ENCODE measurements at places on chromosomes 13 and 19.

- DNase-seq = no peak
Observed at GRCh38 chr13:46281779-46282178, 70.1 kb downstream of the LRRC63 start.

DNA sequence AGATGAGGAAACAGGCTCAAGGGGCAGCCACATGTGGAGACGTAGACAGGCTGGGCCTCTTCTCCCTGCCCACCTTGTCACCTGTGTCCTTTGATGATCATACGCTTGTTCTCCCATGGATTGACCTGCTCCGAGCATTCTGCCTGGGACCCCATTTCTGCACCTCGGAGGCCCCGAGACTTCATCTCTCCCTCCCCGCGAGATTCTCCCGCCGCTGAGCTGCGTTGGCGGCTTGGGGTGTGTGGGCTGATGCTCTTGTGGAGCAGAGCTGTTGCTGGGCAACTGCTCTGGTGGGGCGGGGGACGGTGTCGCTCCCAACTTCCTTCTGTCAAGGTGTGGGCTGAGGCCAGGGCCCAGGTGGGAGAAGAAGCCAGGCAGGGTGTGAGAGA is 22.1 kb downstream of the MAST3 start:
- no peak for DNase-seq

- DNase-seq = no peak
Observed at GRCh38 chr13:22517544-22517943, 663.2 kb upstream of the SGCG start.

DNA sequence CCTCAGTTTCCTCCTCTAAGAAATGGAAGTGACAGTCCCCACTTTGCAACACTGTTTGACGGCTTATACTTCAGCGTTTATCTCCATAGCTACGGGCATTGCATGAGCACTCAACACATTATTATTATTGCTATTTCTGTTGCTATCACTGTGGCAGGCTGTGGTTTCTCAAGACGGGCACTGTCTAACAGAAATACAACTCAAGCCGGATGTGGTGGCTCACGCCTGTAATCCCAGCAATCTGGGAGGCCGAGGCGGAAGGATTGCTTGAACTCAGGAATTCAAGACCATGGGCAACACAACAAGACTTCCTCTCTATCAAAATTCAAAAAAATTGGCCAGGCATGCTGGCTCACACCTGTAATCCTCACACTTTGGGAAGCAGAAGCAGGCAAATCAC is 4.9 kb upstream of the ZSWIM4 start:
- no peak for DNase-seq

DNA sequence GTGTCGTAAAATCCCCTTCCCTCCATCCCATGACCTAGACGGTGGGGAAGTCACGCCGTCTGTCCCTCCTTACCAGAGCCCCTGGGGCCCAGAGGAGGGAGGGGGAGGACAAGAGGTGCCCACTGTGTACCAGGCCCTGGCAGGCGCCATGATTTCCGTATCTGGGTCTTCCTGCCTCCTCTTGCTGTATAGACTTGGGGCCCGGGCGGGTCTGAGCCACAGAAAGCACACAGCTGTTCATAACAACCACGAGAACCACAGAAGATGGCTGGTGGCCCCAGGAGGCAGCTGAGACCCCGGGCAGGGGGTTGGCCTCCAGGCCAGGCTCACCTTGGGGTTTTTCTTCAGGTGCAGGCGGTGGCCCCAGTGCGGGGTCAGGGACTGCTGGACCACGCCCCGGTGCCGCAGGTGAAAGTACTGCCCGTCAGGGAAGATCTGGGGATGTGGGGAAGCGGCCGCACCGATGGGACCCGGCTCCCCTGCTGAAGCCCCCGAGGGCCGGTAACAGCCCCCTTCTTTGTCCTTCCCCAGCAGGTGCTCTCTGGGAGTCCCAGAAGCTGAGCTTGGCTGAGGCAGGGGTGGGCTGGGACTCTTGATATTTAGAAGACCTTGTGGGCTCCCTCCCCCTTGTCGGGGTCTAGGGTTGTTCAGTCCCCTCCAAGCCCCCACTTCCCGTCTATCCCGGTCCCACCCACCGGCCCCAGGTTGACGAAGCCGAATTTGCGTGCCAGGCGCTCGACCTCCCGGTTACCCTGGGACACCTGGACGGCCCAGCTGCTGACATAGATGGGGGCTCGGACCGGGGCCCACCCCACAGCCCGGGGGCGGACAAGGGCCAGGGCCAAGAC is 463 bp downstream of the PCSK4 start:
- no peak for DNase-seq

- no peak for DNase-seq
Observed at GRCh38 chr19:30225676-30226463, 146.3 kb upstream of the ZNF536 start.

GRCh38 chr13:48316826-48317510 is 13.4 kb downstream of the RB1 start:
- DNase-seq = no peak

- DNase-seq = no peak
Observed at GRCh38 chr13:51921790-51922740, 60.3 kb downstream of the CCDC70 start.

GRCh38 chr19:4063369-4064148 is 3.1 kb downstream of the ZBTB7A start:
- DNase-seq = no peak

DNA sequence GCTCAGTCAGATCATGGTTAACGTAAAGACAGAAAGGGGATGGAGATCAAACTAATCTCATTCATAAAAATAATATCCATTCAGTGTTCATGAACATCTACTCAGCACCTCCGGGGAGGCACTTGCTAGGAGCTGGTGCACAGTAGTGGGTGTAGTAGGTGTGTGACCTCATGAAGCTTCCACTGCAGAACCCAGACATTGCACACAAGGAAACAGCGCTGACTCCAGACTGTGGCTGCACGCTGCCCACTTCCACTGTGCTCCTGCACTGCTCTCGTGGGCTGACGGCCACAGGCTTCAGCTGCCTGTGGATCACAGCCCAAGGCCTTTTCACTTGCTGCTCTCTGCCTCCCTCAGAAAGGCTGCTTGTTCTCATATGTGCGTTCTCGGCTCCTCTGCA is 214.4 kb upstream of the ZNF507 start:
- DNase-seq = no peak

DNA sequence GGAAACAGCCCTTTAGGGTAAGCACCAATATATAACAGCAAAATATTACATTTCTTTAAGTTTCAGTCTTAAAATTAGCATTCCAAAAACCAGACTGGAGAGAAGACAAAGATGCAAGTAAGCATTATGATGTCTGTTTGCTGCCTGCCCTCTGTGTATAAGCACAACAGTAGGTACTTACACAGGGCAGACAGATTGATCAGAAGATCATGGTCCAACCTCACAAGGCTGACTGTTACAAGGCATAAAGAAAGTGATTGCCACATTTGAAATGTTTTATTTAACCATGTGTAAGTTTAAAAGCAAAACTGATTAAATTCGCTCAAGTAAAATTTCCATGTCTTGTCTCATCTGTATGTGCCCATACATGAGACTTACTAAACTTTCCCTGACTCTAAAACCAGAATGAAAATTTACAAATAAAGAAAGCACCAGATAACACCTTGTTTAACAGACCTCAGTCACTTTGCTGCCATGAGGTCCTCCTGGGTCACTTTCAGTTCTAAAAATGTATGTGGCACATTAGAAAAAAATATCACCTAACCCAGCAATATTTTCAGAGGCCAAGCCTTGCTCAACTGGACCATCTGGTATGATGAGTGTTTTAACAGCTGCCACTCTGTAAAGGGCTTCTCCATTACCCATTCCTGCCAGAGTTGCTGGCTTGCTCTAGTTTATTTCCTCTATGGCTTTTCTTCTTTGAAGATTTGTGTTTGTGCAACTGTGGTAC is 297.0 kb downstream of the RBM26 start:
- DNase-seq = no peak

- no peak for DNase-seq
Observed at GRCh38 chr19:55141696-55142095, 7.3 kb downstream of the TNNT1 start.

- no peak for DNase-seq
Observed at GRCh38 chr19:16205205-16206045, 7.7 kb downstream of the AP1M1 start.

- no peak for DNase-seq
Observed at GRCh38 chr19:480016-480855, 16.1 kb upstream of the MADCAM1 start.

- peak; percentile 61 for DNase-seq
Observed at GRCh38 chr19:45506246-45506988, 862 bp upstream of the VASP start.

- DNase-seq = no peak
Observed at GRCh38 chr19:2122982-2123381, 26.3 kb downstream of the IZUMO4 start.

GRCh38 chr19:17687857-17688784 is at the start of gene UNC13A:
Gene UNC13A, minus strand, starts transcription at chr19:17688354. Its CDS starts 155 bp downstream, at chr19:17688199.
- no peak for DNase-seq

DNA sequence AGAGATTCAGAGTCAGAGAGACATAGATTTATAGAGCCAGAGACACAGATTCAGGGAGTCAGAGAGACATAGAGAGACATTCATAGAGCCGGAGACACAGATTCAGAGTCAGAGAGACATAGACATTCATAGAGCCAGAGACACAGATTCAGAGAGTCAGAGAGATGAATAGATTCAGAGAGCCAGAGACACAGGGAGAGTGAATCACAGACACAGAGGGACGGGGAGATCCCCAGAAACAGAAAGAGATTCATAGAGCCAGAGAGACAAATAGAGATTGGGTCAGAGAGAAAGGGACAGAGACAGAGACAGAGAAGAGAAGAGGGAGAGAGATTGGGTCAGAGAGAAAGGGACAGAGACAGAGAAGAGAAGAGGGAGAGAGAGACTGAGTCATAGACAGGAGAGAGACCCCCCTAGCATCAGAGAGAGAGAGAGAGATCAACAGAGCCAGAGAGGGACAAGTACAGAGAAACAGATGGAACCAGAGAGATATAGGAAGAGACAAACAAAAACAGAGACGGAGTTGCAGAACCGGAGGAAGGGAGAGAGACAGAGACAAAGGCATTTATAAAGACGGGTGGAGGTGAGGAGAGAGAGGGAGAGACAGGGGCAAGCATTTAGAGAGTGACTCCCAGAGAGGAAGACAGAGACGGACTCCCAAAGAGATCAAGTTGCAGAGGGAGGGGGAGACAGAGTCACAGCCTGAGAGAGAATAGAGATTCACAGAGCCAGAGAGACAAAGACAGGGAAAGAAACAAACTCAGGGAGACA is 1.1 kb upstream of the PRKCG start:
- DNase-seq = no peak

DNA sequence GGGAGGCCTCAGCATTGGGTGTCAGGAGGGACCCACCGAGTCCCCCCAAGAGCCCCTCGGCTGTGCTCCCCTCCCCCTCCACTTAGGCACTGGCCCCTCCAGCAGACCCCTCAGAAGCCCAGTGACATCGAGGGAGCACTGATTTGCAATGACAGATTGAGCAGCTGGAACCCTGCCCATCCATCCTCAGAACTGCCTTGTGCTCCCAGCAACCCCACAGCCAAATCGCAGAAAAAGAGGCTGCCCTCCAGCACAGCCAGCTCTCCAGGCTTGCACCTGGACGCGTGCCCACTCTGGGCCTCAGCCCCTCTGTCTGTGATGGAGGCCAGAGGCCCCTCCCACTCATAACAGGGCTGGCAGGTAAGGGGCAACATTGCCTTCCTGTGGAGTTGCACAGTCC is 123.2 kb upstream of the VSTM2B start:
- DNase-seq = no peak

DNA sequence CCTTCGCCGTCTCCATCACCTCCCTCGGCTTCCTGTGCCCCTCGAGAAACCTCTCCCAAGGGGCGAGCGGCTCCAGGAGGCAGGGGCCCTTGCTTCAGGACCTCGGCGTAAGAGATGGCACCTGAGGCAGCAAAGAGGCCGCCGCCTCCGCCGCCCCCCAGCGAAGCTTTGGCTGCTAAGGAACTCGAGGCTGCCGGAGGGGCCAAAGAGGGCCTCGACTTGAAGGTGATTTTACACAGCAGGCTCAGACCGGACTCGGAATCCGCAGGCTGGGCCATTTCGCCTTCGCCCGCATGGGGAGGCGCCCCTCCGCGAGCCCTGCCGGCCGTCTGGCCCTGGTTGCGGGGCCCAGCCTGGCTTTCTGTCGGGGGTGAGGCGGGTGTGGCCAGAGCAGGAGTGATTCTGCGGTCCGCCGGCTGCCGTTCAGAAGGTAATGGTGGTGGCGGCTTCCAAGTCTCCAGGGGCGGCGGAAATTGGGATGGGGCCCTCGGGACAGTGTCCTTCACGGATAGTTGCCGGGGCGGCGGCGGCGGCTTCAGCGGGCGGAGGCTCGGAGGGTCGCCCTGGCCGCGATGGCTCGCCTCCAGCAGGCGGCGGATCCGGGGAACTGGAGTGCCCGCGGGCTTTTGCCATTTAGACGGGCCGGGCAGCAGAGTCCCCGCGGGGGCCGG is 1.4 kb downstream of the GGN start:
- DNase-seq = no peak

DNA sequence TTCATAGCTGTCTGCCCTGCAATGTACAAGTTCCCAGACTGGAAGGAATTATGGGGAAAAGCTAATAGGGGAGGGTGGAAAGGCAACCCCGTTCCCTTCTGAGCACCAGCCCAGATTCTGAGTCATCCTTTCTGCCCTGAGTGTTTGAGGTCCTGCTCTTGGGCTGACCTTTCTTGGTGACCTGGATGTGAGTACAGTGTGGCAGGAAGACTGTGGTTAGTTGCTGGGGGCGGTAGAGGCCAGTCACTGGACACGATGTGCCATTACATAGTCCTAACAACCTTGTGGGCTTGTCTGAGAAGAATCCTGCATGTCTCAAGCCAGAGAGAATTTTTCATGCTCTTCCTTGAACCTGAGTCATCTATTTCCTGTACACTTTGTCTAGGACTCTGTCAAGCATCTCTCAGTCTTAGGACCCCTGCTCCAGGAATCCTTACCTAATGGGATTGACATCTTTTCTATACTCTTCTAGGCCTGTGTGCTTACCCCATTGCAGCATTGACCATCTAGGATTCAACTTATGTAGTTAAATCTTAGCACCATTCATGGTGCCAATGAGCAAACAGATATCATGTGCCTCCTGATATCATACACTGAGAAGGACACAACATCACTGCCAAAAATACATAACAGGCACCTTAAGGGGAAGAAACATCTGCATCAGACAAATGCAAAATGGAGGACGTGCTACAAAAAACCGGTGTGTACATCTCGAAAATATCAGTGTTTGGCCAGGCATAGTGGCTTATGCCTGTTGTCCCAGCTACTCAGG is 8.1 kb upstream of the ANGPTL4 start:
- DNase-seq = peak; percentile 97

DNA sequence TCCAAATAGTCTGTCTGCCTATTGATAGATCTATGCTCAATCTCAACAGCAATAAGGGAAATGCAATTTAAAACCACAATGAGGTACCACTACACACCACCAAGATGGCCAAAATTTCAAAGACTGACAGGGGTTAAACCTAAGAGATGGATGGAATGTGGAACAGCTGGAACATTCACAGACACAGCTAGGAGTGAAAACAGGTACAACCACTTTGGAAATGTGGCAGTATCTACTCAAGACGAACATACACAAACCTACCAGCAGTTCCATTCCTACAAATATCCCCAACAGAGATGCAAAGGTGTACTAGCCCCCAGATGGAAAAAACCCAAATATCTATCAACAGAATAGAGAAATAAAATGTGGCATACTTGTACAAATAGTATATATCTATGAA is 86.4 kb downstream of the TSC22D1 start:
- no peak for DNase-seq

- DNase-seq = no peak
Observed at GRCh38 chr19:38248421-38248820, 7.8 kb downstream of the PPP1R14A start.

- no peak for DNase-seq
Observed at GRCh38 chr13:98543378-98544103, 33.4 kb downstream of the STK24 start.
